ENCODE measurements at places on chromosomes 6 and 20.

GRCh38 chr20:7723284-7723683 lies 217.0 kb downstream of the HAO1 start:
- DNase-seq, result no peak

DNA sequence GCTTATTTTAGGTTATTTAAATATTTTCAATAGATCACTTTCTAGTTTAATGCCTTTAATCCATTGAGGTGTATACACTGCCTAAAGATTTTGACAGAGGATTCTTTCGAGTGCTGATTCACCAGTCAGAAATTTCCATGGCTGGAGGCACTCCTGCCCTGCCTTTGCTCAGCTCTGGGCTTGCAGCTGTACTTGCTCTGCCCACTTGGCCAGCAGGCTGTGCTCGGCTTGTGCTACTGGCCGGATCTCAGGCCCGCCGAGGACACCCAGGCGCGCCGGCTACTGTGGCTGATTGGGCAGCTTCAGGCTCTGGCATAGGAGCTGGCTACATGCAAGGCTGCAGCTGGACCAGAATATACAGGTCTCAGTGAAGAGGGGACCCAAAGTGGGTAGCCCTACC lies 675.1 kb upstream of the MMS22L start:
- no peak for DNase-seq

GRCh38 chr6:129785047-129785755 lies 75.2 kb upstream of the ARHGAP18 start:
- DNase-seq, result no peak

DNA sequence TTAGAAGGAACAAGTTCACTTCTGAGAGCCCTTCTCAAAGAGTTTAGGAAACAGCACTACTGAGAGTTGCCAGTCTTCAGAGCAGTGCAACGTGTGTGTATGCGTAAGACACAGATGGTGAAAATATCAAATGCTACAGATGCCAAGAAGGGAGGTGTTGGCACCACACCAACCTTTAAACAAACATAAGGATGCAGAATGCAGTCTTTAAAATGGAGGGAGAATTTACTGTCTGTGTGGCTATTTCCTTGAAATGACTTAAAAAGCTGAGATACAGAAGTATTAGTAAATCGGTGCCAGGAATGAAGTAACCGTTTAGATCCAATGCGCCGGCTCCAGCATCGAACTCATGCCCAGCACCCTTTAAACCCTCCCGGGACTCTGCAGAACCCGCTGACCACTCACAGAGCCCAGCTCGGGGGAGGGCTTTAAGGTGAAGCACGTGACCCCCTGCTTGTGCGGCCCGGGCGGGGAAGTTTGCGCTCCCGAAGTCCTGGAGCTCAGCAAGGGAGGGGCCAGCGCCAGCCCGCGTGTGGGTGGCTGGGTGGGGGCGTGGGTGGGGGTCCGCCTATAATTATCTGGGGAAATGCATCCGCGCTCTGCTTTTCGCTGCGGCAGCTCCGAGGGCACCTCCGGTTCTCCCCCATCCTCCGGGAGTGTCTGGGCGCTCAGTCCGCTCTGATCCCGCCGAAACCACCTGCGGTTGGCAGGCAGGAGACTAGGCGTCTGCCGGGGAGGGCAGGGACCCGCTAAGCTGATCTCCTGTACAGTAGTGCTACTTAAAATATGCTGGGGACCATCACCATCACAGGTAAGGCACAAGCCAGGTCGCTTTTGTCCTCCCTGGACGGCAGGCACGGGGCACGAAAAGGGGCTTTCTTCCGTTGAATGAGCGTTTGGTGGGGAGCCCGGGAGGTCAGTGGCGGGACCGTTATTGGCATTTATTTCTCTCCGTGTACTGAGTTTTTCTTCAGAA lies 66.0 kb downstream of the ZBTB2 start:
- DNase-seq, result peak; percentile 16

DNA sequence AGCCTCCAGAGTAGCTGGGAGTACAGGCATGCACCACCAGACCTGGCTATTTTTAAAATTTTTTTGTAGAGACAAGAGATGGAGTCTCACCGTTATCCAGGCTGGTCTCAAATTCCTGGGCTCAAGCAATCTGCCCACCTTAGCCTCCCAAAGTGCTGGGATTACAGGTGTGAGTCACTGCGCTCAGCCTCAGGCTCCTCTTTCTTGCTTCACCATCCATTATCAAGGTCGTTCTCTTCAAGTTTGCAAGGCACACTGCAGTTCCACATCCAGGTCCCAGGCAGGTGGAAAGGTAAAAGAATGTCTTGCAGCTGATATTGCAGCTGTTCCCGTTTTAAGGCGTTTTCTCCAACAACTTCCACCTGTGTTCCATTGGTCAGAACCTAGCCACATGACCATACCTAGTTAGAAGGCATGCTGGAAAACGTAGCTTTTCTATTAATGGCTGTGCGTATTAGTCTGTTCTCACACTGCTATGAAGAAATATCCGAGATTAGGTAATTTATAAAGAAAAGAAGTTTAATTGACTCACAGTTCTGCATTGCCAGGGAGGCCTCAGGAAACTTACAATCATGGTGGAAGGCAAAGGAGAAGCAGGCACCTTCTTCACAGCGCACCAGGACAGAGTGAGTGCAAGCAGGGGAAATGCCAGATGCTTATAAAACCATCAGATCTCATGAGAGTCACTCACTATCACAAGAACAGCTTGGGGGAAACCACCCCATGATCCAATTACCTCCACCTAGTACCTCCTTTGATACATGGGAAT lies 51.7 kb downstream of the PCNA start:
- no peak for DNase-seq

DNA sequence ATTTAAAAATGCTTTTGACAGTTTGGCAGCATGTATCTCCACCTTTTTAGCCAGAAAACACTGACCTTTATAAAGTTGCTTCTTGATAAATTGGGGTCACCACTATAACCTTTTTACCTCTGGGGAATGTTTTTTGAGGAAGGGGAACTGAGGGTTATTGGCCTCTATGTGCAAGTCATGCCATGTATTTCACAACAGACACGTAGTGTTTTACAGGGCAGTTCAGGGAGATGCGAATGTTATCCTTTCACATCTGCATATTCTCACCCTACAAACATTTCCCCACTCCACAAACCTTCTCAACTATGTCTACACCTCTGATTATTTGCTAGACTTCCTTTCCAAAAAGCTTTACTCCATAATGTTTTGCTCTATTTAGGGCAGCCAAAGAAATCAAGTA lies 17.0 kb upstream of the SLA2 start:
- DNase-seq, result no peak

- DNase-seq, result no peak
Observed at GRCh38 chr6:43173591-43174262, 2.7 kb downstream of the SRF start.

- no peak for DNase-seq
Observed at GRCh38 chr20:51095633-51096521, 73.0 kb upstream of the KCNG1 start.

GRCh38 chr20:57117296-57117695 lies 149.1 kb downstream of the BMP7 start:
- no peak for DNase-seq

- no peak for DNase-seq
Observed at GRCh38 chr6:40330301-40330721, 256.9 kb downstream of the LRFN2 start.

GRCh38 chr20:58149437-58150091 lies 78.9 kb downstream of the ANKRD60 start:
- DNase-seq, result no peak
